CD4-positive, alpha-beta T cell (primary cell): ENCODE measurements at places on chromosomes 1 and 21. TPM values are rescaled to one million over a fixed set of nuclear protein-coding genes. Genes with fewer than 3 reads are reported as not detected.

Gene SYNC
- not detected for total RNA-seq

Gene FAM72A
- total RNA-seq = 1.2 TPM

- no peak overlapping the region for H3K4me3 ChIP-seq
- no peak overlapping the region for H3K27ac ChIP-seq
- H3K36me3 ChIP-seq = no peaks in the 10 kb centered on the region
- peaks cover 13% of the 10 kb centered on the region for H3K4me1 ChIP-seq
- DNase-seq = peak; percentile 40
Measured at GRCh38 chr1:13813398-13814012, 113.5 kb downstream of the PRDM2 start.

DNA sequence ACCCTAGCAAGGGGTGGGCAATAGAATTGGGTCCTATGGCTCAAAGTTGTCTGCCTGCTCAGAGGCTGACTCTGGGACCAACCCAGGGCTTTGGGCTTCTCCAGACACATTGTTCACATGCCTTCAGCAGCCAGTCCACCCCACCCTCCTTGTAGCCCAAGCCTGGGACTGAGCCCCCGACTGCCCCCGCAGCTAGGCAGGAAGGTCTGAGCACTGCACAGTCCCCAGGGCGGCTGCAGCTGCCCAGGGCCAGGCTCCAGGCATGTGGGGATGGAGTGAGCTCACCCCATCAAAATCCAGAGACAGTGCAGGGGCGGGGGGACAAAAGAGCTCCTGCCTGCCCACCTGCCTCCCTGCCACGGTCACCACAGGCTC, 35.6 kb downstream of the HSPG2 start:
- H3K36me3 ChIP-seq = no peaks in the 10 kb centered on the region
- peaks cover 6% of the 10 kb centered on the region for H3K4me1 ChIP-seq
- no peak overlapping the region for H3K4me3 ChIP-seq
- no peak for DNase-seq
- H3K27me3 ChIP-seq = no peaks in the 10 kb centered on the region

- H3K27me3 ChIP-seq = no peaks in the 10 kb centered on the region
- H3K4me3 ChIP-seq = no peak overlapping the region
- no peak overlapping the region for H3K27ac ChIP-seq
- no peaks in the 10 kb centered on the region for H3K4me1 ChIP-seq
- H3K36me3 ChIP-seq = no peaks in the 10 kb centered on the region
Measured at GRCh38 chr1:74324684-74325448, 89.7 kb downstream of the TNNI3K start.

DNA sequence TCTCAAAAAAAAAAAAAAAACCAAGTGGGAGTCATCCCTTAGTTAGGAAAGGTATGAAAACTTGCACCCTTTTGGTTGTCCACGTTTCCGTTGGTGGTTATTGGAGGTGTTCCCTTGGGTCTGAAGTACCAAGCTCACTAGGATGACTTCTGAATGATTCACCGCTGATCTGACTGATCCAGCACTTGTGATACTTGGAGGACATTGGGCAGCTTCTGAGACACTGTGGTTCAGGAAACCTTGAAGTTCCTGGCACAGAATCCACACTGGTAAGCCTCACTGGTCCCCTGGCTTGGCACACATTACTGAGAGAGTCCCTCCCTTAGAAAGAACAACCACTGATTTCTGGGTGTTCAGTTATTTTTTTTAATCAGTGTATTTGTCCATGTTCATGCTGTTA, 91.9 kb downstream of the RYR2 start:
- no peaks in the 10 kb centered on the region for H3K27me3 ChIP-seq
- H3K36me3 ChIP-seq = no peaks in the 10 kb centered on the region
- no peak for DNase-seq
- no peak overlapping the region for H3K27ac ChIP-seq
- H3K4me3 ChIP-seq = no peak overlapping the region
- H3K4me1 ChIP-seq = no peaks in the 10 kb centered on the region

Gene KCNE2
- total RNA-seq = not detected

- H3K27ac ChIP-seq = no peak overlapping the region
- H3K36me3 ChIP-seq = no peaks in the 10 kb centered on the region
- no peak for DNase-seq
- no peaks in the 10 kb centered on the region for H3K27me3 ChIP-seq
- no peaks in the 10 kb centered on the region for H3K4me1 ChIP-seq
Measured at GRCh38 chr1:186775881-186776560, 52.7 kb upstream of the PLA2G4A start.

Gene MOV10
- 89.3 TPM for total RNA-seq

GRCh38 chr1:11806307-11806936, 431 bp downstream of the CLCN6 start:
- no peaks in the 10 kb centered on the region for H3K27me3 ChIP-seq
- peak overlapping the region; percentile 98 for H3K4me3 ChIP-seq
- peaks cover 53% of the 10 kb centered on the region for H3K4me1 ChIP-seq
- H3K36me3 ChIP-seq = peaks cover 18% of the 10 kb centered on the region

GRCh38 chr21:36928960-36929359, 37.5 kb downstream of the HLCS start:
- no peaks in the 10 kb centered on the region for H3K4me1 ChIP-seq
- peaks cover 16% of the 10 kb centered on the region for H3K36me3 ChIP-seq
- no peak overlapping the region for H3K27ac ChIP-seq
- H3K27me3 ChIP-seq = no peaks in the 10 kb centered on the region
- H3K4me3 ChIP-seq = no peak overlapping the region

DNA sequence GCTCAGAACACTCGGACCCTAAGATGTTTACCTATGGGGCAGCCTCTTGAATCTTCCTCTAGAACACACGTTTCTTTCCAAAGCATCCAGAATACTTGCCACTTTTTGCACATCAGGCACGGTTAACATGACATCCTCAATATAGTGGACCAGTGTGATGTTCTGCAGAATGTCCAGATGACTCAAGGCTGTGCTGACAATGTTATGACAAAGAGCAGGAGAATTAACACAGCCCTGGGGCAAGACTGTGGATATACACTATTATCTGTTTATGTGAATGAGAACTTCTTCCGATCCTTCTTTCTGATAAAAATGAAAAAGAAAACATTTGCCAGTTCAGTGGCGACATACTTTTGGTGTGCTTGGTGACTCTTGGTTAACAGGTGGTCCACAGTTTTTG, 154.3 kb downstream of the PDE4B start:
- H3K4me1 ChIP-seq = no peaks in the 10 kb centered on the region
- no peaks in the 10 kb centered on the region for H3K27me3 ChIP-seq
- H3K4me3 ChIP-seq = no peak overlapping the region
- no peak overlapping the region for H3K27ac ChIP-seq
- H3K36me3 ChIP-seq = no peaks in the 10 kb centered on the region

Gene DEPDC1
- total RNA-seq = not detected

GRCh38 chr1:33260439-33260838, 4.1 kb downstream of the ZNF362 start:
- no peak overlapping the region for H3K27ac ChIP-seq
- no peak overlapping the region for H3K4me3 ChIP-seq
- H3K36me3 ChIP-seq = peaks cover 11% of the 10 kb centered on the region
- H3K4me1 ChIP-seq = peaks cover 49% of the 10 kb centered on the region
- DNase-seq = no peak

- H3K27me3 ChIP-seq = no peaks in the 10 kb centered on the region
- H3K36me3 ChIP-seq = no peaks in the 10 kb centered on the region
- no peaks in the 10 kb centered on the region for H3K4me1 ChIP-seq
- H3K27ac ChIP-seq = no peak overlapping the region
Measured at GRCh38 chr1:215835951-215836350, 268.8 kb downstream of the KCTD3 start.

- H3K27ac ChIP-seq = no peak overlapping the region
- H3K4me1 ChIP-seq = no peaks in the 10 kb centered on the region
- H3K27me3 ChIP-seq = no peaks in the 10 kb centered on the region
- H3K4me3 ChIP-seq = no peak overlapping the region
- H3K36me3 ChIP-seq = no peaks in the 10 kb centered on the region
Measured at GRCh38 chr1:212620293-212620692, 11.7 kb downstream of the ATF3 start.

DNA sequence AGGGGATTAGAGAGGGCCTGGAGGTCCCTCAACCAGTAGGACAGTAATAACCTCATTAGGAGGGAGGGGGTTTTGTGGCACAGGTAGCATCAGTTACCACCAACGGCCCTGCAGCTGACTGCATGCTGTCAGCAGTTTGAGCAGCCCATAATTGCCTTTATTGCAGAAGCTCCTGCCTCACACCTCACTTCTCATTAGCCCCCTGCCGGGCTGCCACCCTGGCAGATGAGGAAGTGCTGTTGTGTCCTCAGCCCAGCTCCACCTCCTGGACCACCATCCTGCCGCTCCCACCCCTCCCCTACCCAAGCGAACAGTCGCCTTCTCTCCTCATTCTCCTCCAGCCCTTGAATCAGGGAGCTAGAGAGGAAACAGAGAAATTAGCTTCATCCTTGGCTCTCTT, 237.4 kb downstream of the LMX1A start:
- H3K36me3 ChIP-seq = no peaks in the 10 kb centered on the region
- H3K4me1 ChIP-seq = no peaks in the 10 kb centered on the region
- no peak overlapping the region for H3K4me3 ChIP-seq
- H3K27ac ChIP-seq = no peak overlapping the region

Gene KIAA1614
- total RNA-seq = 0.20 TPM

DNA sequence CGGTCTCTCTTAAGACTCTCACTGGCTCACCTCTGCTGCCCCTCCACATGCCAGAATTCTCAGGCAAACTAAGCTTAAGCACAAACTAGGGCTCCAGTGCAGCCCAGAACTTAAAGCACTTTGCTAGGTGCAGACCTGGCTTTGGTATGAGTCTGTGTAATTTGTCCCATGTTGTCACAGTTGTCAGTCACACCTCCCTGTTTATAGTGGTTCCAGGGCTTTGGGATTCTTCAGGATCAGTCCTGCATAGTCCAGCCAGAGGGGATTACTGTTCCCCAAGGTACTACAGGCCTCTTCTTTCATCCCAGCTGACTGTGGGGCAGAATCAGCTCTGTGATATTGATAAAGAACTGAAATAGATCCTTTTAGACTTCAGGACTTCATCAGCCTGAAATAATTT, 105.0 kb upstream of the UBE2U start:
- H3K36me3 ChIP-seq = no peaks in the 10 kb centered on the region
- DNase-seq = no peak
- H3K4me3 ChIP-seq = no peak overlapping the region
- H3K27ac ChIP-seq = no peak overlapping the region

- H3K27me3 ChIP-seq = peaks cover 33% of the 10 kb centered on the region
- H3K4me3 ChIP-seq = no peak overlapping the region
- H3K27ac ChIP-seq = no peak overlapping the region
- DNase-seq = no peak
Measured at GRCh38 chr1:173666646-173667045, 3.0 kb downstream of the ANKRD45 start.

DNA sequence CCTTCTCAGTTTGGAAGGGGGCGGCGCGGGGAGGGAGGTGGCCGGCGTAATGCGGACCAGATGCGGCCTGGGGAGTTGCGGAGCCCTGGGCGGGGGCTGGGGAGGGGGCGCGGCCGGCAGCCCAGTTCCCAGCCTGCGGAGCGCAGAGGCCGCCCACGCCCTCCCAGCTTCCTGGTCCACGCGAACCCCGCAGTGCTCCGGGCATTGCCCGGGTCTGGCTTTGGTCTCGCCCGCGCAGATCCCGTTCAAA, 695 bp downstream of the DMBX1 start:
- H3K4me1 ChIP-seq = peaks cover 22% of the 10 kb centered on the region
- H3K27ac ChIP-seq = no peak overlapping the region
- H3K36me3 ChIP-seq = no peaks in the 10 kb centered on the region
- H3K27me3 ChIP-seq = peaks cover 80% of the 10 kb centered on the region

- H3K36me3 ChIP-seq = no peaks in the 10 kb centered on the region
- no peak for DNase-seq
- no peaks in the 10 kb centered on the region for H3K27me3 ChIP-seq
- H3K27ac ChIP-seq = no peak overlapping the region
Measured at GRCh38 chr1:109210058-109210457, 3.7 kb upstream of the SARS1 start.

Gene EIF2D
- 51.6 TPM for total RNA-seq

Gene ITLN1
- total RNA-seq = not detected

DNA sequence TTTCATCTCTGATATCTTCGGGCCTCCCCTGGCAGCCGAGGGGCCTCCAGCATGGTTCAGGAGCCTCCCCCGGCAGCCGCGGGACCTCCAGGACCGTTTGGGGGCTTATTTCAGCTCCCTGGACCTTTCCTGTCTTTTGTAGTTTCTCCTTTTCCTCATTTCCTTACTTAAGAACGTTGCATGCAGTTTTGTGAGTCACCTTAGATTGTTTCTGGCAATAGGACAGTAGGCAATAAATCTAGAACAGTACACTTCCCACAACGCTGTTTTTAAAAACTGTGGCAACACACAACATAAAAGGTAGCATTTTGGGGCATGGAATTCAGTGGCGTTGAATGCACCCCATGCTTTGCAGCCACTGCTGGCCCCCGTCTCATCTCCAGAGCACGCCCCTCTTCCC, 24.4 kb downstream of the FAAP20 start:
- no peak overlapping the region for H3K27ac ChIP-seq
- H3K36me3 ChIP-seq = peaks cover 3% of the 10 kb centered on the region
- H3K4me1 ChIP-seq = peaks cover 10% of the 10 kb centered on the region

Gene KLF17
- not detected for total RNA-seq

Gene CD1E
- not detected for total RNA-seq

- H3K27me3 ChIP-seq = no peaks in the 10 kb centered on the region
- no peaks in the 10 kb centered on the region for H3K4me1 ChIP-seq
- no peak for DNase-seq
- H3K4me3 ChIP-seq = no peak overlapping the region
Measured at GRCh38 chr1:237672748-237673147, 218.0 kb downstream of the ZP4 start.

GRCh38 chr21:46284077-46284644, 1.2 kb downstream of the MCM3AP start:
- DNase-seq = no peak
- H3K27ac ChIP-seq = no peak overlapping the region
- H3K4me1 ChIP-seq = peaks cover 57% of the 10 kb centered on the region
